ENCODE measurements at places on chromosomes 16 and 17. TPM values are rescaled to one million over a fixed set of nuclear protein-coding genes. Genes with fewer than 3 reads are reported as not detected.

Gene COX6A2
- not detected for total RNA-seq

Gene STH
- total RNA-seq: not detected

Gene DOC2A
- 0.32 TPM for total RNA-seq

Gene TMEM88
- 0.43 TPM for total RNA-seq

- DNase-seq: no peak
Observed at GRCh38 chr16:83363521-83363920, 444.3 kb upstream of the HSBP1 start.

GRCh38 chr17:74704544-74704943 lies 8.2 kb downstream of the CD300LF start:
- DNase-seq: no peak

- no peak for DNase-seq
Observed at GRCh38 chr17:42053731-42054500, 3.5 kb upstream of the C17orf113 start.

DNA sequence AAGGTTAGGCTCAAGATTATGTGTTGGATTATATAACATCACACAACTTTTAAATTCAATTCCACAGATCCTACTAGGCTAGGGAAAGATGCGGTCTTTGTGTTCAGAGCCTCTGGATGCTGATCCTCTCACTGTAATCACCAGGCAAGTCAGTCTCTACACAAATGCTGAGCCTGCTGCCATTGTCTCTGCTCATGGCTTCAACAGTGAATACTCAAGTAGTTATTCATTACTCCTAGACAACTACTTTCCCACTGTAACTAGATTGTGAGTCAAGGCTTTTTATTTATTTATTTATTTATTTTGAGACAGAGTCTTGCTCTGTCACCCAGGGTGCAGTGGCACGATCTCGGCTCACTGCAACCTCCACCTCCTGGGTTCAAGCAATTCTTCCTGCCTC lies 15.8 kb upstream of the NDUFAB1 start:
- DNase-seq: no peak

DNA sequence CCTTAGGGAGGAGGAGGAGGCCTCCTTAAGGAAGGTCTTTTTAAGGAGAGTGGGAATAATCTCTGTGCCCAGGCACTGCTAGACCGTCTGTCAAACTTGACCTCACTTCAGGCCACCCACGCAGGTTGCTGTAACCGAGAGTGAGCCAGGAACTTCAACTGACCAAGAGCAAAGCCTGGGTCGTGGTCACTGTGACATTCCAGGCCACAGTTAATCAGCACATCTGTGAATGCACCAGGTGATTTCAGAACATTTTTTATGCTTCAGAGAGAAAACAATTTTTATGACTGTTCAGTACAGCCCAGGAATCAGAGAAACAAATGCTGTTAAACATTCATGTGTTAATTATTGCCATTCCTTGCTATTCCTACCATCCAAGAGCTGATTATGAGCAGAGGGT lies 226.6 kb upstream of the ASIC2 start:
- no peak for DNase-seq

DNA sequence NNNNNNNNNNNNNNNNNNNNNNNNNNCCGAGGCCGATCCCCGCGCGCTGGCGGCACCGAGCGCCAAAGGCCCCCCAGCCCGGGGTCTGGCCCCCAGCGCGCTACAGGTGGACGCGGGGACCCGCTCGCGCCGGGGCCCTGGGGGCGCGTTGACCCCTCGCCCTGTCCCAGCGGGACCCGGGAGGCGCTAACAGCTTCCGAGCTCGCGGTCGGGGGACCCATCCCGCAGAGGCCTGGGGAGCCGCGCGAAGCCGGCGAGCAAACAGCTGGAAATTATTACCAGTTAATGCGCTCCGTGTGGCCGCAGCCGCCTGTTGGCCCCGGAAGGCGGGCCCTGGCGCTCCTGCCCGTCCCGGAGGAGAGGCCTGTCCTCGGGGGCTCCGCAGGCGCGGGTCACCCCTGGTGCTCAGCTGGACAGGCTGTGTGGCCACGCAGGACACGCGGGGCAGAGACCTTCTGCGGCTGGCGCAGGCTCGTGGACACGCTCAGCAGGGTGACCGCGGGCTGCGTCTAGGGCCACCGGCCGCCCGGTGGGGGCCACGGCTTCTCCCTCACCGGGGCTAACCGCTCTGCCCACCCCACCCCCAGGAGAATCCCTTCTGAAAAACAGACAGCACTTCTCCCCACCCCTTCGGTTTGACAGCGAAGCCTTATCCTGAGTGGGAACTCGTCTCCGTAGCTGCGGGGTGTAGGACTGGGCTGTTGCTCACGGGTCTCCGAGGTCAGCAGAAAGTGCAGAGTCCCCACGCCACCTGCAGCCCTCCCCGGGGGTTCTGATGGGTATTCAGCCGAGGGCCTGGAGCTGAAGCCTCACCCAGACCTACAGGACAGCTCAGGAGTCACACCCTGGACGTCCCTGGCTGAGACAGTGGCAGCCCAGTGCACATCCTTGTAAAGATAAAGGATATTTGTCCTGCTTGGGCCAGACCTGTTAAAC lies 138.7 kb upstream of the RPH3AL start:
- DNase-seq: peak; percentile 83

DNA sequence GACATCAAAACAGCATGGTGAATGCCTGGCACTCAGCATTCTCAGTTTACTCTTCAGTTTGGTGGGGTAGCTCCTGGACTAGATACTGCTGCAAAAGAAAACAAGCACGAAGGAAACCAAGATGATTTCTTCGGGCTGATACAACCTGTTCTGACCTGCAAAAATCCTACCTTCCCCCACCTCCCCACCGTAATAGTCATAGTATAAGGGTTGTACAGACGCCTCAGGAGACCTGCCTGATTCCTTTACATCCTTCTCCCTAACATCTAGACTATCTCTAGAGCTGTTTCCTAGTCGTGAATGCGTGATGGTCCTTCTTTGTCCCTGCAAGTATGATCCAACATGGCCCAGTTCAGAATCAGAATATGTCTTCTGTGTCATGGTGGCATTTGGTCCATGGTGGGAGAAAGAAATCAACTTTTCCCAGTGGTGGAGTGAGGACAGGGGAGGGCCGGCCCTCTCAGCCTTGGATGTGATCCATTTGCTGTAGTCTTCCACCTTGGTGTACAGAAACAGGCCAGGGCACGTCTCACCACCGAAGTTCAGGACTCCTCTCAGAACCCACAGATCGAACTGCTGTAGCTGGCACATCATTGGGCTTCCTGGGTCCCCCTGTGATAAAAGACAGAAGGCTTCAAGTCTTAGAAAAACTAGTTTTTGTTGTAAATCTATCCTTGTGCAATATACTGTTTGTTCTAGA lies 14.5 kb downstream of the PRSS54 start:
- no peak for DNase-seq

GRCh38 chr16:22186517-22186916 lies 19.6 kb upstream of the EEF2K start:
- no peak for DNase-seq

DNA sequence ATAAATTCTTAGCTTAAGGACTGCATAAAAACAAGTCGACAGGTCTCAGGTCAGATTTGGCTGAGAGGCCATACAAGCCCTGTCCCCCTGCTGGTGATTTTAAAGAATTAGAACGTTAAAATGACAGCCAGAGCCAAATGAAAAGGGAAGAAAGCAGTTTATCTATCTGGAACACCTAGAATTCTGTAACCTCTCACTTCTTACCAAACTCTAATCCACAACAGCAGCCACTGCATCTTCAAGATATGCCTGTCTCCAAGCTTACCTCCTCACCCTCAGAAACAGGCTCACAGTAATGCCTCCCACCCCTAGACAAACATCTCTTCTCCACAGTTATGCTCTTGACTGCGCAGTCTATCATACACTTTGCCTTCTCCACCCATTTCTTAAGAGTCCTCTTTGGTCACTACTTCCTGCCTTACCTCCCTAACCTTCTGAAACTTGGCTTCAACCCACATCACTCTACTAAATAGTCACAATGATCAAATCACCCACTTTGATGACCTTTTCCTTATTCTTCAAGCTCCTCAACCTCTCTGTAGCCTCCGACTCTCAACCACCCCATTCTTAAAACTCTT lies 14.2 kb downstream of the ANKFY1 start:
- peak; percentile 59 for DNase-seq

DNA sequence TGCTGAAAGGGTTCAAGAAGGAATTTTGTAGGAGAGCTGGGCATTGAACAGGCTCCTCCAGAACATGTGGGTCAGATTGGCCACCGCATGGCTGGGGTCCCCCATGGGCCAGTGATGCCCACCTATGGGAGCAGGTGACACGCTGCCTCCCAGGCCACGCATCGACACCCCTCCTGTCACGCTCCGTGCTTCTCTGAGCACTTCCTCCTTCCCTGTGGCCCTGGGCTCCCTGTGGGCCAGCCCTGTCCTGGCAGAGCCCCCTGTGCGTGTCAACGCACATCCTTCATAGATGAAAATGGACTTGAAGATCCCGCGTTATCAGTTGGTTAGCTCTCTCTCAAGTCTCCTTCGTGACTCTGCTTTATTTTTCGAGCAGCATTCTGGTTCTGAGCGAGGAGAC lies 160.3 kb downstream of the RPTOR start:
- DNase-seq: no peak

DNA sequence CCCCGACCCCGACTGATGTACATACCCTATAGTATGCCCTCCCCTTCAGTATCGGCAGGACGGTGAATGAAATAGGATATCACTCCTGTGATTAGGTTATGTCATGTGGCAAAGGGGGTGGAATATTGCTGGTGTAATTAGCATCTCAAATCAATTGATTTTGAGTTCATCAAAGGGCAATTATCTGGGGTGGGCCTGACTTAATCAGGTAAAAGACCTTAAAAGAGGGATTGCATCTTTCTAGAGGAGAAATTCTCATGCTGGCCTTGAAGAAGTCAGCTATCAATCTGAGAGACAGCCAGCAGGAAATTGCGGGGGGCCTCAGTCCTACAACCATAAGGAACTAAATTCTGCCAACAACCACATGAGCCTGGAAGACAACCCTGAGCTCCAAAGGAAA lies 10.3 kb downstream of the TRIM25 start:
- no peak for DNase-seq

DNA sequence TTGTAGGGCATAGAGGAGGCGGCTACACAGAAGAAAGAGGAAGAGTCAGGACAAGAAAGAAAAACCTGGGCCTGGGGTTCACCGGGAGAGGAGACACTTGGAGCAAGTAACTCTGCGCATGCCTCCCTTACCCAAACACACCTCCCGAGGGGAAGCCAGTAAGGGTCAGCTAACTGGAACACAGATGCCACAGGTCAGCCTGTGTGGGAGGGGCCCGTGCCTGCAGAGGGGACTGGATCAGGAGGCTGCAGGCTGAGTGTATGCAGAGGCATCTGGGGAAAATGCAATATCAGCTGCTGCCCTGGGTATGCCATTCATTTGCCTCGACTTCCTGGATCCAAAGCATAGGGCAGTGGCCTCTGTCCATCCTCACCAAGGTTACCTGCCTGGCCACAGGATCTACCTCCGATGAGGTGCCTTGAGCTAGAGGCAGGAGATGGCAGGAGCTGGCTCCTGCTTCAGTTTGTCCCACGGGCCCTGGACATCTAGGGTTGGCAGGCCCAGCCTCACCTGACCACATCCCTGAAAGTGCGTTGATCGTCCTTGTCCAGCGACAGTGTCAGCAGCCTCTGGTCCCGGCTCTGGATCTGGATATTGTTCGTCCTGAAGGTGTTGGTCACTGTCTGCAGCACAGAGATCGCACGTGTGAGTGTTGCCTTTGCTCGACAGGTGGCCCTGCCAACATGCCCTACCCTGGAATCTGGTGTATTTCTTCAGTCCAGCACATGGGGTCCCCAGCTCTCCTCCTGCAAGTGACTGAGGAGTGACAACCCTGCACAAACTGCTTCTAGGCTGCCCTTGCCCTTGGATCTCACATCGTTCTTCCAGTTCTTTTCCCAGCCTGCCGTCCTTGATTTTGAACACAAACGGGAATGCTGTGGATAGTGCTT lies 4.6 kb upstream of the MFSD6L start:
- DNase-seq: no peak

DNA sequence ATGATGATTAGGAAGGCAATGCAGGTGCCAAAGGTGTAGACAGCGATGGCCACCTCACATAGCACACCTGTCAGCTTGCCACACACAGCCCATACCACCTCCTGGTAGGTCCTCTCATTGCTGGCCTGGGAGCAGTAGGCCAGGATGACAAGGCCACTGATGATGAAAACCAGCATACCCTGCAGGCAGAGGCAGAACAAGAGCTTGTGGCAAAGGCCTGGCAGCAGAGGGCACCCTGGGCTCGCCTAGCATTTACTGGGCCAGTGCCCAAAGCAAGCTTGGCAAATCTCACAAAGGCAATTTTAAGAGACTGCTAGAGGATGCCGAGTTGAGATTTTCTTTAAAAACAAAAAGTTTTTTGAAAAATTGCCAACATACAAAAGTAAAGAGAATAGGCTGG lies 5.9 kb downstream of the SLC38A7 start:
- DNase-seq: no peak

DNA sequence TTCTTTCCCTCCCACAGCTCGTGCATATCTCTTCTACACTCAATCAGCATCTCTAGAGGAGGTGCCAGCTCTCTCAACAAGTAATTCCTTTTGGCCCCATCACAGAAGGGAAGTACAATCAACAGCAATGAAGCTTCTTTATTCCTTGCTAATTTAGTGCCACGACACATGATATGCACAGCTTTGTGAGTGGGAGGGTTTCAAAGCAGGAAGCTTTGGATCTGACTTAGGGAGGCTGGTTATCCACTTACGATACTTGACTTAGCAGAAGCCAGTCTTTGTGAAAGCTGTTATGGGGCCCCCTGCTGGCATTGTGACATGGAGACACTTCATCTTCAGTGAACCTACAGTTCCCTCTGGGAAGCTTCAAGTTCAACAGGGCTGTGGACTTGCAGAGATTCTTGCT lies 81.0 kb downstream of the TMEM100 start:
- peak; percentile 82 for DNase-seq

DNA sequence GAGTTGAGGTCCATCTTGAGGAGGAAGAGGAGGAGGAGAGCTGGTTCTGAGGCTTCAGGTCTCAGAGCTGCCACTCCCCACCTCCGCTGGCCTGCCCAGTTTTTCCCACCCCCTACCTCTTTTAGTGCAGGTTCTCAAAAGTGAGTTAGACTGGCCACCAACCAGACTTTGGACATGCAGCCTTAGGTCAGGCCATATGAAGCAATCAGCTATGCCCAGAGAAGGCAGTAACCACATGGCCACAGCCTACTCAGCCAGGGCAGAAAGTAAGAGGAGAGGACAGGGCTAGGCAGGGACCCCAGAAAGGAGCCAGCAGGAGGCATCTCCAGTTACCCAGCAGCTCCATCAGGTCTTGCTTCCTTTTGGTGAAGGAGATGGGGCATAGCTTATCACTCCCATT lies 9.0 kb downstream of the MYO15A start:
- DNase-seq: peak; percentile 18

- peak; percentile 49 for DNase-seq
Observed at GRCh38 chr17:78176548-78177025, 8.2 kb downstream of the SYNGR2 start.

Measured in fibroblast of villous mesenchyme (primary cell).